Foreskin keratinocyte (primary cell): ENCODE measurements at places on chromosomes 11 and 22.

GRCh38 chr11:89495951-89496350 is 4.8 kb upstream of the NOX4 start:
- peak; percentile 49 for DNase-seq

DNA sequence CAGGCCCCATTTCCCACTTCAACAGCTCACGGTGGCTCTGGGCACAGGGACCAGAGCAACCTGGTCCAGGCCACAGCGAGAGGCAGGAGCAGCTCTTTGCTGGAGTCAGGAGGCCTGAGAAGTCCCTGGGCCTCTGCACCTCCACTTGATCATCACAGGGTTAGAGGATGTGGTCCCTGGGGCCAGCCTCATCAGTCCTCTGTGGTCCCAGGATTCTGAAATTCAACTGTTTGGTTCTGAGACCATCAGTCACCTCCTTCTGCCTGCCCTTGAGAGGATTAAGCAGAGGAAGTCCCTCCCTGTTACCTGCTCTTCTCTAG is 24.9 kb upstream of the CBX7 start:
- no peak for DNase-seq

DNA sequence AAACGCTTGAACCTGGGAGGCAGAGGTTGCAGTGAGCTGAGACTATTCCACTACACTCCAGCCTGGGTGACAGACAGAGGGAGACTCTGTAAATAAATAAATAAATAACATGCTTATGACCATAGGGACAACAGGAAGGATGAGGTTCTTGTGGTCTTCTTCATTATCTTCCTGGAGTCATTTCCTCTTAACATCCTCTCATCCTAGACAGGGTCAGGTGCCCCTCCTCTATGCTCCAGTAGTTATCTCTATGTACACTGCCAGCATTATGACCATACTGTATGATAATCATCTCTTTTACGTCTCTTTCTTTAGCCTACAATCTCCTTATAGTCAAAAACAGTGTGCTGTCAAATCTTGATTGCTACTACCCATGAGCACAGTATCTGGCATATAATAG is 17.7 kb downstream of the RAB30 start:
- DNase-seq: no peak

DNA sequence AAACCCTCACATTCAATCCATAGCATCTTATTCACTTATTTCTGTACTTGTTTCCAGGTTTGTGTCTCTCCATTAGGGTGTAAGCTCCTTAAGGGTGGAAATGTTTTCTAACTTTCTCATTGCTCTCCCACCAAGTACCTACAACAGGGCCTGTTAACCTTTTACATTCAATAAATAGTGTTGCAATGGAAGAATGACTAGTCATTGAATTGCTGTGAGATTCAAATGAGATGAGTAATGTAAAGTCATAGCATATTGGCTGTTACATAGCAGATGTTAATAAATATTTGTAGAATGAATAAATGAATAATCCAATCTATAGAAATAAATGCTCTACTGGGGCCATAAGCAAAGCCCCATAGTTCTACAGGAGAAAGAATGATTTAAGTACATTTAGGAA is 75.4 kb upstream of the DDI1 start:
- peak; percentile 79 for DNase-seq

DNA sequence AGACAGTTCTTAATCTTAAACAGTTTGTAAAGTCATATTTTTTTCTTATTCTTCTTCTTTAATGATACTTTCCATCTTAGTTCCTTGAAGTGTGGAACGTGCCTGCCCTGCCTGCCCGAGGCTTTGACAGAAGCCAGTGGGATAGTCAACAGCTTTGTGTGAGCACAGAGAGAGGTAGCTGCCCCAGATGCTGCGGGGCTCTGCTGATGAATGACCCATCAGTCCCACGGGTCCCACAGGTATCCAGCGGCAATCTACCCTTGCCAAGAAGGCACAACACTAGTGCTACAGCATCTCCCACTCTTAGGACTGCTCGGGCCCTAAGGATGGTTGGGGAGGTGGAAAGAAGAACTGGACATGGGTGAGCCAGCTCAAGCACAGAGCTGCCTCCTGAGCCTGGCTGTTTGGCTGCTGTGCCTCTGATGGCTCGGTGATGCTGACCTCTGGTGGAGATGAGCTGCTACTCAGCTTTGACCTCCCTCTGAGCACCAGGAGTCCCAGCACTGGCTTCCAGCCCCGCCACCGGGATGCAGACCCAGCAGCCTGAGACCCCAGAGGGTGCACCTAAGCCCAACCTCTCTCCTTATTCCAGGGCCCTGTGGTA is 11.8 kb upstream of the APLNR start:
- DNase-seq: peak; percentile 56

- no peak for DNase-seq
These were observed 10.0 kb upstream of the PKNOX2 start for GRCh38 chr11:125154378-125155099.

GRCh38 chr11:114084414-114084813 is 24.9 kb downstream of the ZBTB16 start:
- DNase-seq: no peak
